ENCODE measurements at places on chromosomes 11 and 22.

DNA sequence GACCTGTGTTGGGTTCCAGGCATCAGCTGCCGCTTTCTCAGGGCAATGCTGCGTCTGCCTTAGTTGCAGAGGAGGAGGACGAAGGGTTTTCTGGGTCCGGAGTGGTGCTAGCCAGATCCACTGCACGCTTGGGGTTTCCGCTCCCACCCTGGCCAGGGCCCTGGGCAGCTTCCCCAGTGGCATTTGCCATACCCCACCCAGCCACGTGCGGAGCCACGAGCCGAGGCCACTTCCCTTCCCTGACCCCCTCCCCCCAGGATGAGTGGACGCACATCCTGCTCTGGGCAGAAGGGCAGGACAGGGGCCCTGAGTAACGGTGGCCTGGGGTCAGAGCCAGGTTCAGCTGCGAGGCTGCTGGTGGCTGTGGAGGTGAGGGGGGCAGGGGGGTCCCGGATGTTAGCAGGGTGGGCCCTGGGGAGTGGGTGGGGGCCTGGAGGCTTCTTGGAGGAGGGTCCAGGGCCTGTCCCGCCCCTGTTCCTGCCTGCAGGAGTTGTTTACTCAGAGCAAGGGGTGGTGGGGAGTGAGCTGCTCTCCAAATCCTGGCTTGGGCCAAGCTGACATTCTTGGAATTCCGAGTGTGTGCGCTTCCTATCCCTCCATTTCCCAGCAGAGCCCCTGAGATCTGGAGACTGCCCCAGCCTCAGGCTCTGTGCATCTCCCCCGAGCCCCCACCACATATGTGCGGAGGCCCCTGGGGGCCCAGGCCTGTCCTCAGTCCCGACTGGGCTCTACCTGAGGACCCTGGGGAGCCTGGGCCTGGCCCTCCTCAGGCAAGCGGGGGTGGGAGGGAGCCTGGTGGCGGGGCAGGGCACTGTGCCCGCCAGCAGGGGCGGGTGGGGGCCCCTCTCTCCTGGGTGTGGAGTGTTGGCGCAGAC lies 1.4 kb downstream of the TSPAN4 start:
- no peak for DNase-seq

DNA sequence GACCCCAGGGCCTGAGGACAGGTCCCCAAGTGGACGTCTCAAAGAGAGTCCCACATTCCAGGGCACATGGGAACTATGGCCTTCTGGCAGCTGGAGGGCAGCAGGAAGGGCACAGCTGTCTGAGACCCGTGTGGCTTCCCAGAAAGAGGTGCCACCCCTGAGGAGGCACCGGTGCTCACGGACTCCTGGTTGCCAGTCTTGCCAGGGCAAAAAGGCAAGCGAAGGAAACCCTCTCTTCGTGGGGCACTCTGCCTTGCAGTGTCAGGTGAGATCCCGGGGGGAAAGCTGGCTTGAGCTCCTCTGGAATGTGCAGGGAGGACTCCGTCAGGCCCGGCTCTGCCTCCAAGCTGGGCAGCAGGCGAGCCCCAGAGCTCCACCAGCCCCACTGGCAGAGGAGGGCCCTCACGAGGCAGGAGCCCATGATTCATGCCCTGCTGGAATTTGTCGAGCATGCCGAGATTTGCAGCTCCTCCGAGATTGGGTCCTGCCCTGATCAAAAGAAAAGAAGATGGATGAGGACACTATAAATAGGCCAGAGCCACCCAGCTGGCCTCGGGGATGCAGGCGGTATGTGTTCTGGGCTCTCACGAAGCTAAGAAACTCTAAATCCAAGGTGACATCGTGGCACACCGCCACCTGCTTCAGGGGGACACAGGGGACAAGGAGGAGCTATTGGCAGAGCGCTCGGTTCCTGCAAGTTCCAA lies 9.9 kb upstream of the CELSR1 start:
- DNase-seq = no peak

DNA sequence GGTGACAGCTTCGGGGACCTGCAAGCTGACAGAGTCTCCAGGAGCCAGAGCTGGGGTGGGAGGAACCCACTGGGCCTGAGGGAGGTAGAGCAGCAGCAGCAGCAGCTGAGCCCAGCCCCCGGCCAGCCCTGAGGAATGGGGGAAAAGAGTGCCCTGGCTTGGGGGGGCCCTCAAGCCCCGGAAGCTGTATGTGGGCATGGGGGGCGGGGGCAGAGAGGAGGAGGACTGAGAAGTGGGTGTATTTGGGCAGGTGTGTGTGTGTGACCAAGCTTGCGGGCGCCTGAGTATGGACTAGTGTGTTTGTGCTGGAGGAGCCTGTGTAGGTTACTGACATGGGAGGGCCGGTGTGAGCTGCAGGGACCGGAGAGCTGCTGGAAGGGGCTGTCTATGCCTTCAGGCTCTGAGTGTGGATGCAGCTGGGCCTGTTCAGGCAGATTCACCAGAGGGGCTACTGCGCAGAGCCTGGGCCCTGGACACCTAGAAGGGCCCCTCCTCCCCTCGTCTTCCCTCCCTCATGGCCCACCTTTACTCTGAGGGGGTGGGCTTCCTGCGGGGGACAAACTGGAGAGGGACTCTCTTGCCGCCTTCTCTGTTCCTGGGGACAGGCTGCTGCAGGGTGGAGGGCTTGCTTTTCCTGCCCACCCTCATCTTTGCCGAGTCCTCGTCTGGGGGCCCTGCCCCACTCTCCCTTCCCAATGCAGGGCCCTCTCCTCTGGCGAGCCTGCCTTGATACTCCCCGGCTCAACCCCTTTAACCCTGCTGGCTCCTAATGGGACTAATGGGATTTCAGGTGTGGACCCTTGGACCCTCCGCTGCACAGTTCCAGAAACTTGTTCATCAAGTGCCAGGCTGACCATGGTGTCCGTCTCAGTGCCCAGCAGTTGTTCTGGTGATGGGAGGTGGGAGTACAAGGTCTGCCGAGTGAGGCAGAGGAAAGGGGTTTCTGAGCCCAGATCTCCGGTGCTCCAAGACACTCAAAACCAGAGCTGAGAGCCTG lies 28.2 kb downstream of the ST3GAL4 start:
- no peak for DNase-seq

DNA sequence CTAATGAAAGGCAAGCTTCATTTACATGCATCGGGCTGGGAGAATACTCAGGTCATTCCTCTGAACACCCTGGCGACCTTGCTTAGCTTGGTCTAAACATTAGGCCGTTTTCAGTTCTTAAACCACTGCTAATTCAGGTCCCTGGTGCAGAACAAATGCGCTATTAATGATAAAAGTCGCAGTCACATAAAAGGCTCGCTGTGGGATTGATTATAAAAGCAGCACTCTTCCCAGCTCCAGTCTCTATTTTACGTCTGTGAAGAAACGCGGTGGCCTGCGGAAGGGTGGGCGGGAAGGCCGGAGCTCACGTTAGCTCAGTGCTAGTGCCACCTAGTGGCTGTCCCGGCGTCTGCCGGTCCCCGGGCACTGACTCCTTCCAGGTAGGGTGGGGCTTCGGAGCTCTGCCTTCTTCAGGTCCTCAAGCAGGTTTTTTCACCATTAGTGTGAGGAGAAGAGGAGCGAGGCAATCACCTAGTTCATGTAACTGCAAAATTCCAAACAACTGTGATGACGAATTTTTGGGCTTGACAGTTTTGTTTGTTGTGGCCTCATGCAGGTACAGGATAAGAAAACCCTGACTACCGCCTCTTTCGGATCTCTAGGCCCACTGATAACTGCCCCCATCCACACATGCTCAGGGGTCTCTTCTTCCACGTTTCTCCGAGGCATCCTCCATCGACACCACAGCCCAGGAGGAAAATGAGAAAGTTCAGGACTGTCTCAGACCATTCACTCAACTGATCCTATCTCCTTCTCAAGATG lies 66.5 kb upstream of the CLMP start:
- DNase-seq = peak; percentile 39

DNA sequence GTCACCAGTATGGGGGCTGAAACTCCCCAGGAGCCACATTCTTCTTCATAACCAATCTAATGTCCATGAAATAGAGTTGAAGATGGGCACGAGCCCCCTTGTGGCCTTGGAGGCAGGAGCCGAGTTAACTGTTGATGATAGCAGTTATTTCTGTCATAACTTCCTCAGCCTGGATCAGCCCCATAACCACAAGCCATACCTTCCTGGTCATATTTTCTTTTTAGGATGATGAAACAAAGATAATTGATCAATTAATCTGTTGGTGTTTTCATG lies 65.0 kb upstream of the TTC12 start:
- DNase-seq = no peak

DNA sequence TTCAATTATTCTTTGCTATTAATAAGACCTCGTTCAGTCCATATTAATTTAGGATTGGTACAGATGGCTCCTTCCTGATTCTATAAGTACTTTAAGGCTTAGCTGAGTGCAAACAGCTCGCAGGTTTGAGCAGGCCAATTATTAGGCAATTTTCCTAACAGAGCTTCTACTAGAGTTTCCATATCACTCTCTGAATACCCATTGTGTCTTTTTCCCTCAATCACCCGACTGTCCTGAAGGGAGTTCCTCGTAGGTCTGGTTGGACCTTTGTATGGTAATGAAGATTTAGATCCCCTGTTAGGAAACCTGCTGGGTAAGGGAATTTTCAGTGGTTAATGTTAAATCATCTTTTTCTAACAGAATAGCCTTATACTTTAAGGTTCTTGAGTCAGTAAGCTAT lies 61.1 kb downstream of the ARHGAP42 start:
- DNase-seq = no peak

DNA sequence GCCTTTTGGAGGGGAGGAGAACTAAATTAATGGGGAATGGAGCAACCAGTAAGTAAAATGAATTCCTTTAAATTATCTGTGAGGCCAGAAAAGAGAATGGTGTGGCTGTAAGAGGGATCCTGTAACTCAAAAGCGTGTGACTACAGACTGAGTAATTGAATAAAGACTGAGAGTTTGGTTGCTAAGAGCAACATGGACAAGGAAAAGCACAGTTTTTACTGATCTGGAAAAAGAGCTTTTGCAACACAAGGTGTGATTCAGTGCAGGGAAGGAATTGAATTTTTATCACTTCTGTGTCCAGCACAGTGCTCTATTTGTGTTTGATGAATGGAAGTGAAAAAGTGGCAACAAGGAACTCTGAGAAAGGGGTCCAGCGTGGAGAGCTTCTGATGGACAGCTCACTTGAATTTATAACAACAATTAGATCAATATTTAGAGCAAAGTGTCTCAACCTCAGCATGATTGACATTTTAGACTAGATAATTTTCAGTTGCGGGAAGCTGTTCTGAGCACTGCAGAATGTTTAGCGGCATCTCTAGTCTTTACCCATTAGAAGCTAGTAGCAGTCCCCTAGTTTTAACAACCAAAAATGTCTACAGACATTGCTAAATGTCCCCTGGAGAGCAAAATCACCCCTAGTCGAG lies 202.8 kb upstream of the BDNF start:
- no peak for DNase-seq

- DNase-seq = no peak
Observed at GRCh38 chr11:57881647-57882046, 120.0 kb downstream of the CTNND1 start.

DNA sequence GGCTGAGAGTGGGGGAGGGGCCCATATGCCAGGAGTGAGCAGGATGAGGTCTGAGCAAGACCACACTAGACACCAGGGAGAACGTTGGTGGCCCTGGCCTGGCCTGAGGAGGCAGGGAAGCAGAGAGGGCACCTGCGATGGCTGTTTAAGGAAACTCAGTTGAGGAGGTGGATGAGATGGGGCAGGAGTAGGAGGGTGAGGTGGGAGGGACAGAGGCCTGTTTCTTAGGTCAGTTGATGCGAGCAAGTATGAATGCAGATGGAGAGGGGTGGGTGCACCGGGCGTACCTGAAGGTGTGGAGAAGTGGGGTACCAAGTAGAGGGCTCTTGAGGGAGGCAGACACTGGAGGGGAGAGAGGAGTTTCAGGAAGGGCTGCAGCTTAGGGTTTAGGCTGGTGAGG lies 10.6 kb upstream of the MPPED1 start:
- DNase-seq = no peak

GRCh38 chr11:87405843-87406242 lies 368.1 kb downstream of the TMEM135 start:
- DNase-seq = no peak
